Stimulated activated CD4-positive, alpha-beta T cell treated with anti-CD3 and anti-CD28 coated beads, Interleukin-12 subunit alpha, Interleukin-12 subunit beta, amount 100 ng/mL, for 48 hours (primary cell): ENCODE measurements at places on chromosomes 5 and 9.

DNA sequence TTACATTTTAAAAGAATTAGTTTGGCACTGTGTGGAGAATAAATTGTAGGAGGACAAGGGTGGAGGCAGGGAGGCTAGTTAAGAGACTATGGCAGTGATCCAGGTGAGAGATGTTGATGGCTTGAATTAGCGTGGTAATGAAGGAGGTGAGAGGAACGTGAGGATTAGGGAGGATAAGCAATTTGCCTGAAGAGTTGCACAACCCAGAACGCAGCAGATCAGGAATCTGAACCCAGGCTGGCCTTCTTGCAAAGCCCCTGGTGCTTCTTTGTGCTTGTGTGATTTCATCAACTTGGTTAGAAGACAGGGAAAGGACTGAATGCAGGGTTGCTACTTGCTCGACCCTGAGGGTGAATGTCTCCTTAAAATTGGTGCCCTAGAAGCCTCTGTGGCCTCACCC, 6.9 kb upstream of the SCAMP1 start:
- no peak for DNase-seq

GRCh38 chr5:68343421-68343826, 127.9 kb downstream of the PIK3R1 start:
- DNase-seq: no peak

DNA sequence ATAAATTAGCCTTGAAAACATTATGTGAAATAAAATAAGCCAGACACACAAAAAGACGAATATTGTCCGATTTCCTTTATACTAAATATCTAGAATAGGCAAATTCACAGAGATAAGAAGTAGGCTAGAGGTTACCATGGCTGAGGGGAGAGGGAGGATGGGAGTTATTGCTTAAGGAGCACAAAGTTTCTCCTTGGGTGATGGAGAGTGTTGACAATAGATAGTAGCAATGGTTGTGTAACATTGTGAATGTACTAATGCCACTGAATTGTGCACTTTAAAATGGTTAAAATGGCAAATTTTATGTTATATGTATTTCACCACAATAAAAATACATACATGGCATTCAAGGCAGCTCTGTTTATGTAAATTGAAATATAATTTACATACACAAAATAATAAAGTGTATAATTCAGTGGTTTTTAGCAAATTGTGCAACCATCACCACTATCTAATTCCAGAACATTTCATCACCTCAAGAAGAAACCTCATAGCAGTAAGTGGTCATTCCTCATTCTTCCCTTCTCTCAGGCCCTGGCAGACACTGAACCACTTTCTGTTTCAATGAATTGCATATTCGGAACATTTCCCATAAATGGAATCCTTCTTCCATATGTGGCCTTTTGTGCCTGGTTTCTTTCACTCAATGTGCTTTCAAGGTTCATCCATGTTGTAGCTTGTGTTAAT, 59.2 kb downstream of the NDST1 start:
- no peak for DNase-seq

GRCh38 chr9:5388026-5388819, 48.5 kb upstream of the RLN1 start:
- DNase-seq: no peak

DNA sequence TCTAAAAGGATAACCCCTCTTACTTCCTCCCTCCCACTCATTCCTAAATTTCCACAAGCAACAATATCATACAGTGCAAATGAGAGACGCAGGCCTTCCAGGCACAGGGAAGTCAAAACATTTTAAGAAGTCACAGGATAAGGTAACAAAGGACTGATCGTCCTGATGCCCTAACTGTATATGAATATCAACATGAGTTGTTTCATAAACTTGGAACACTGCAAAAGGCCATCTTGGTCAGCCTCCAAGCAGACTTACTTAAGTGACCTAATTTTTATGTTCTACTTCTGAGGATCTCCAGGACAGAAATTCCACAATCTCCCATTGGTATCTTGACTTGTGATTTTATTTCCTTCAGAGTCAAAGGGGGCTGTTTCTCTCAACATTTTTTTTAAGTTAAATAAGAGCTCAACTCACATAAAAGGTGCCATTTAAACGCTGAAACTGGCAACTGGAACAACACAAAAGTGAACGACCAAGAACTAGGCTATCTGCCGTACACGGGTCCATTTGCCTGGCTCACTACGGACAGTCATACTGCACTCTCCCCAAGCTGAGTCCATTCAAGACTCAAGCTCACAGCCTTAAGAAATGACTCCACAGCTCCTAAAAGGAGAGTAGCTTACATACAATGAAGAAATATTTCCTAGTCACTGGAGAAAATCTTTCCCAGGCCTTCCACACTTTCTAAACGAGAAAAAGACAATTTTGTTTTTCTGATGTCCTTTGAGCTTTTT, 71.3 kb downstream of the LHFPL2 start:
- no peak for DNase-seq

GRCh38 chr5:87282269-87282668, 14.6 kb downstream of the RASA1 start:
- no peak for DNase-seq

DNA sequence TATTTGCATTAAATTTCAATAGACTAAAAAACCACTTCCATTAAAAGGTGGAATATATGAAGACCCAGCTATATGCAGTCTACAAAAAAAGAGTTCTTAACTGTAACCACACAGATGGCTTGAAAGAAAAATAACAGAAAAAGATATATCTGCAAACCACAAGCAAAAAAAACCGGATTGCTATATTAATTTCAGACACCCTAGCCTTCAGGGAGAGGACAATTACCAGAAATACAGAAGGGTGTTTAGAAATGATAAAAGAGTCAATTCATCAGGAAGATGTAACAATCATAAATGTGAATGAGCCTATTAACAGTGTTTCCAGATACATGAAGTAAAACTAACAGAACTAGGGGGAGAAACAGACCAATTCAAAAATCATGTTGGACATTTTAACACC, 56.9 kb upstream of the SMIM23 start:
- DNase-seq: no peak

DNA sequence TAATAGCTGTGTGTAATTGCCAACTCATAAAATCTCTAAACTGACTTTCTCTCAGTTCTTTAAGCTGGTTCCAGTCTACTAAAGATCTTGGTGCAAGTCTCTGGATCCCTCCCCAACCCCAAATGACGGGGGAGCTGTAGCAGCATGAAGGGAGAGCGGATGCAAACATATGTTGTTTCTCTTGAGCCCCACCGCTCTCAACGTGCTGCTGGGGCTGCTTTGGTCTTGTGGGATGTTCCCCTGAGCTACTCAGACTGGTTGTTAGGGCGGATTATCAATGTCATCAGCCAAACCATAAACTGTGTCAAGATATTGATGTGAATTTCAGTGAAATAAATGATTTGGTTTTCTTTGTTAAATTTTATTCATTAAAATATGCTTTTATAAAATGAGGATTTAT, 40.9 kb upstream of the APC start:
- no peak for DNase-seq

GRCh38 chr5:57054671-57055070, 102.7 kb upstream of the MIER3 start:
- no peak for DNase-seq

DNA sequence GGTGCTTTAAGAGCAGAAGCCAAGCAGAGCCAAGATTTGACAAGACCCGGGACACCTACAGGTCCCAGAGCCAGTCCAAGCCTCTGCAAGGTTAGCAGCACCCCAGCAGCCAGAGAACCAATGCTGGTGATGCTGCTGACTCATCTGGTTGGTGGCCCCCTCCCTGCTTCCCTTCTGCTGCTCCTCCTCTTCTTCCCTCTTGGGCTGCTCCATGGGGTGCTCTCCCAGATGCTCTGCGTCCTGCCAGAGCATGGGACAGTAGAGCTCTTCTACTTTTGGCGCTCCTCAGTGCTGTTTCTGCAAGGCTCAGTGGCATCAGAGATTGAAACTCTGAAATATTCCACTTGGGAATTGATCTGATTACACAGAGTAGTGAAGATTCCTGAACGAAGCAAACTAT, 76.1 kb upstream of the SAP30L start:
- DNase-seq: no peak
